ENCODE measurements at places on chromosomes 13 and 19.

GRCh38 chr13:101492251-101492910 lies 39.9 kb downstream of the ITGBL1 start:
- H3K36me3 ChIP-seq = no peaks in the 10 kb centered on the region
- H3K4me1 ChIP-seq = peaks cover 9% of the 10 kb centered on the region
- DNase-seq = no peak
- no peak overlapping the region for H3K4me3 ChIP-seq
- H3K27ac ChIP-seq = peak overlapping the region; percentile 12

- H3K27ac ChIP-seq = no peak overlapping the region
- H3K4me1 ChIP-seq = no peaks in the 10 kb centered on the region
- no peaks in the 10 kb centered on the region for H3K27me3 ChIP-seq
- DNase-seq = no peak
- no peak overlapping the region for H3K4me3 ChIP-seq
Observed at GRCh38 chr13:24617256-24618010, 62.8 kb upstream of the ATP12A start.

DNA sequence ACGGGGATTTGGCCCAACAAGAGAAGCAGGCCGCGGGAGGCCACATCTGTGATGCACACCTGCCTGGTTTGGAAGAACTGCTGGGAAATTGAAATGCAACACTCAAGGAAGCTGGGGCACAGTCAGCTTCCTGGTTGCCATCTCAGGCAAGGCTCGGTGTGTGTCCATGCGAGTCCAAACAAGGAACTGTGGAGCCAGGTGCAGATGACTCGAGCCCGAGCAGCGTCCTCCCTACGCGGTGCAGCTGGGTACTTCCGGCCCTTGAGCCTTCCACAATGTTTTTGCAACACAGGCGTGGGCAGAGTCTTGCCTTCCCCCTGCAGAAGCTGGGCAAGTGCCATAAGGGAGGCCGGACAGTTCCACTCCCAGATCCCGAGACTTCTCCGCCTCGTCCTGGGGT lies 94.6 kb downstream of the CRYL1 start:
- no peak overlapping the region for H3K4me3 ChIP-seq
- no peaks in the 10 kb centered on the region for H3K4me1 ChIP-seq
- no peak overlapping the region for H3K27ac ChIP-seq
- no peaks in the 10 kb centered on the region for H3K27me3 ChIP-seq
- peaks cover 23% of the 10 kb centered on the region for H3K36me3 ChIP-seq

GRCh38 chr13:101289764-101290163 lies 126.5 kb downstream of the NALCN start:
- no peak overlapping the region for H3K4me3 ChIP-seq
- H3K36me3 ChIP-seq = no peaks in the 10 kb centered on the region
- no peaks in the 10 kb centered on the region for H3K27me3 ChIP-seq
- no peak overlapping the region for H3K27ac ChIP-seq
- H3K4me1 ChIP-seq = no peaks in the 10 kb centered on the region
- no peak for DNase-seq

DNA sequence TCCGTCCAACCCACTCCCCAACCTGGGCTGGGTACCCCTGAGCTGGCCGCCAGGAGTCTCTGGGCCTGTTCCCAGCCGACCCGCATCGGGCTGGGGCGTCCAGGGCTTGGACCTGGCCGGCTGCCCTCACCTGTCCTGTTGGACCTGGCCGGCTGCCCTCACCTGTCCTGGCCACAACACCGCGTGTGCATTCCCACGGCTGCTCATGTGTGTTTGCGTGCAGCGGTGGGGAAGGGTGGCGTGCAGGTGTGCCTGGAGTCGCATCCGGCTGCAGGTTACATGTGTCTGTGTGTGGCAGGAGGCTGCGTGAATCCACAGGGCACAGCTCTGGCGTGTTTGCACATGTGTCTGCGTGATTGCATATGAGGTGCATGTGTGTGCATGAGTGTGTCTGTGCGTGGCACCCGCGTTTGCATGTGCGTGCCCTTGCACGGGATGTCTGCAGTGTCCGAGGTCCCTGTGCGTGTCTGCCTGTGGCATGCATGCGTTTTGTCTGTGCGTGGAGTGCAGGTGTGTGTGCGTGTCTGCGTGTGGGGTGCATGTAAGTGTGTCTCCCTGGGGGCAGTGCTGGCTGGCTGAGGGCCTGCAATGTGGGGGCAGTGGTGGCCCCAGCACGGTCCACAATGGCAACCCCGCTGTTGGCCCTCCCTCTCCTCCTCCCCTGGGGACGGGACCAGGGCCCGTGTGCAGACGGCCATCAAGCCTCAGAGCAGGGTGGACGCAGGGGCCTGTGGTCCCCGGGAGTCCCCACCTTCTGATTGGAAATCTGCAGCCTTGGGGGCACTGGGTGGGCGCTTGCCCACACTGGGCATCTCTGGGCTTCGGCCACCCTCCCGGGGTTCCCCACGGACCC lies 3.4 kb downstream of the EFNA2 start:
- peaks cover 24% of the 10 kb centered on the region for H3K4me1 ChIP-seq
- no peak for DNase-seq
- no peaks in the 10 kb centered on the region for H3K36me3 ChIP-seq
- no peak overlapping the region for H3K4me3 ChIP-seq
- H3K27me3 ChIP-seq = peaks cover 95% of the 10 kb centered on the region

DNA sequence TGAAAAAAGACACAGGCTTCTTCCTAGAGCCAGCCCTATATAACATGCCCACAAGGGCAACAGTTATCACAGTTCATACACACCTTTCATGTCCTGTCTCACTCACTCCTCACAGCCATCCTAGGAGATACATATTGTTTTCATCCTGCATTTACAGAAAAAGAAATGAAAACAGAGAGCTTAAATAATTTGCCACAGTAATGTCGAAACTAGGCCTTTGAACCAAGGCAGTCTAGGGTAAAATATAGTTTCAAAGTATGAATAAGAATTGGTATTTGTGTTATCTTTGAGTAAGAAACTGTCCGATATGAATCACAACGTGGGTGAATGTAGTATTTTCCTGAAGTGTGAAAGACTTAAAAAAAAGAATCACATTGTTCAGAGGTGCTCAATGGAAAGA lies 26.8 kb downstream of the CLDN10 start:
- no peak for DNase-seq
- H3K4me1 ChIP-seq = no peaks in the 10 kb centered on the region
- peaks cover 45% of the 10 kb centered on the region for H3K36me3 ChIP-seq
- no peak overlapping the region for H3K27ac ChIP-seq

DNA sequence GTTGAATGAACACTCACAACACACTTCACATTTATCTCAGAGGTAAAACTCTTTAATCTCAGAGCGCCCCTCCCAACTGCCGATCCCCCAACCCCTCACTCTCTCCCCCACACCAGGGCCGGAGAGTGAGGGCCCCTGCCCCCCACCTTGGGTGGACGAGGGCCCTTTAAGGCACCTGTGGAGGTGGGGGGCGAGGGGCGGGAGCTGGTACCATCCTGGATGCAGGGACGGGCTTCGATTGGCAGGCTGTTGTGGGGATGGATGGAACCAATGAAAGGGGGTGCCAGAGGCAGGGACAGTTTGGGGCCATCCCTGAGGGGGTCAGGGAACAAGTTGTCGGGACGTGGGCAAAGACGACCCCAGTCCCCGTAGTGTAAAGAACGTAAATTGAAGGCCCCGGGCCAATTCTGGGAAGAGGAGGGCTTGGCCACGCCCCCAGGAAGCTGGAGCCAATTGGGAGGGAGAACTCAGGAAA lies 1.7 kb upstream of the PNKP start:
- peak overlapping the region; percentile 53 for H3K4me3 ChIP-seq
- peak overlapping the region; percentile 89 for H3K27ac ChIP-seq
- no peak for DNase-seq
- peaks cover 49% of the 10 kb centered on the region for H3K4me1 ChIP-seq
- H3K27me3 ChIP-seq = no peaks in the 10 kb centered on the region

GRCh38 chr13:80989747-80990146 lies 648.8 kb upstream of the SPRY2 start:
- no peak overlapping the region for H3K27ac ChIP-seq
- H3K36me3 ChIP-seq = no peaks in the 10 kb centered on the region
- H3K4me1 ChIP-seq = no peaks in the 10 kb centered on the region
- no peak for DNase-seq
- no peak overlapping the region for H3K4me3 ChIP-seq
- H3K27me3 ChIP-seq = no peaks in the 10 kb centered on the region

GRCh38 chr19:18230941-18231734 lies 4.9 kb upstream of the PDE4C start:
- no peak overlapping the region for H3K27ac ChIP-seq
- H3K27me3 ChIP-seq = peaks cover 86% of the 10 kb centered on the region
- H3K4me3 ChIP-seq = no peak overlapping the region
- no peak for DNase-seq
- no peaks in the 10 kb centered on the region for H3K36me3 ChIP-seq

DNA sequence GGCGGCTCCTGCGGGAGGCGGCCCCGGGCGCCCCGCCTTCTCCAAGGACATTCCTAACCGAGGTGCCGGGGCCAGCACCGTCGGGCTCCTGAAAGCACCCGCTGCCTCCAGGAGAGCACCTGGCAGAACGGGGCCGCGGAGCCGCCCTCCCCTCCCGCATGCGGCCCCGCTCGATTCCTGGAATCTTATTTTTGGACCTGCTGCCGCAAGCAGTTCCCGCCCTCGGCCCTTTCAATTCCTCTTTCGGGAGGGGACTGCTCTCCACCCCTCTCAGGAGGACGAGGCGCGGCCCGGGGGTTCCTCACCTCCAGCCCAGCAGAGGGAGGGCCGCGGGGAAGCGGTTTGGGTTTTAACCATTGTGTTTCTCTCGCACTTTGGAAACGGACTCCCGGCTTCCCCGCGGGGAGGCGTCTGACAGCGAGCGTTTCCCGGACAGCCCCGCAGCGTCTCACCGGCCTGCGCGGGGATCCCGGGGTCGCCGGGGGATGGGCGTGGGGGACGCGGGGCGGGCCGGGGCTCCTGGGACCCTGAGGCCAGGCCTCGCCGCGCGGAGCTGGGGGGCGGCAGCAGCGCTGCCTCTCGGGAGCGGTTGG lies 849 bp downstream of the GAS6 start:
- peaks cover 27% of the 10 kb centered on the region for H3K4me1 ChIP-seq
- H3K27ac ChIP-seq = peak overlapping the region; percentile 96
- H3K4me3 ChIP-seq = peak overlapping the region; percentile 86
- H3K27me3 ChIP-seq = no peaks in the 10 kb centered on the region

GRCh38 chr19:36059180-36059910 lies 4.6 kb downstream of the WDR62 start:
- peaks cover 8% of the 10 kb centered on the region for H3K4me1 ChIP-seq
- no peaks in the 10 kb centered on the region for H3K36me3 ChIP-seq
- no peaks in the 10 kb centered on the region for H3K27me3 ChIP-seq

- H3K36me3 ChIP-seq = no peaks in the 10 kb centered on the region
- peak; percentile 30 for DNase-seq
- peak overlapping the region; percentile 79 for H3K27ac ChIP-seq
- no peaks in the 10 kb centered on the region for H3K27me3 ChIP-seq
- peak overlapping the region; percentile 23 for H3K4me3 ChIP-seq
- no peaks in the 10 kb centered on the region for H3K4me1 ChIP-seq
Observed at GRCh38 chr13:44052780-44053184, 173.1 kb downstream of the LACC1 start.

- no peak for DNase-seq
- peaks cover 5% of the 10 kb centered on the region for H3K4me1 ChIP-seq
- H3K4me3 ChIP-seq = no peak overlapping the region
- no peak overlapping the region for H3K27ac ChIP-seq
- no peaks in the 10 kb centered on the region for H3K27me3 ChIP-seq
Observed at GRCh38 chr13:23352161-23352560, 81.3 kb downstream of the SACS start.

- no peak overlapping the region for H3K27ac ChIP-seq
- no peak overlapping the region for H3K4me3 ChIP-seq
- no peaks in the 10 kb centered on the region for H3K36me3 ChIP-seq
- H3K4me1 ChIP-seq = no peaks in the 10 kb centered on the region
Observed at GRCh38 chr19:47813304-47813994, 8.3 kb upstream of the CRX start.

DNA sequence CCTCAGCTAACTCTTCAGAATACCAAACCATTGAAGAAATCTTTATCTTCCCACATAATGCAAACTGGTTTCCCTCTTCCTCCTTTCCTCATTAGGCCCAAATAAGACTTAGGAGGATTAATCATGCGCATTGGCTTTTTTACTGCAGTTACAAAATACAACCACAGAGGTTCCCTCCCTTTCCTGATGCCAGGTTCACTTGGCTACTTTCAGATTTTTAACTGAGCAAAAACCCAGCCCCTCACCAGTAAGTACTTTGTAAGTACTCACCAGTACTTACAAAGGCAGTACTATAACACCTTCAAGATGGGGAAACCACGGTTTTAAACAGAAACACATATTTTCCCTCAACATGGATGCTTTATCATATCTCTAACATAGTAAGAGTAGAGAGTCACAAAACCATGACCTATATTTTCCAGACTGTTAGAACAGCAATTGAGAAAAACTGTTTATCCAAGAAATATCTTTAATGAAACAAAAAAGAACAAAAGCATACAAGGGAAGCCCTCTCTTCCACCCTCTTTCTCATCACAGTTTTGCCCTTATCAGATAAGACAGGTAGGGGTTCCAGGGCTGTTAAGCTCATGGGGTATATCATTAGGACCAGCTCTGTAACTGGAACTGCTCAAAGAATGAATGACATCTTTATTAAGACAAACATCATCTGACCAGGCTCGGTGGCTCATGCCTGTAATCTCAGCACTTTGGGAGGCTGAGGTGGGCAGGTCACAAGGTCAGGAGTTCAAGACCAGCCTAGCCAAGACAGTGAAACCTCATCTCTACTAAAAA lies 12.7 kb downstream of the FOXO1 start:
- H3K27ac ChIP-seq = no peak overlapping the region
- no peaks in the 10 kb centered on the region for H3K27me3 ChIP-seq
- no peaks in the 10 kb centered on the region for H3K36me3 ChIP-seq
- H3K4me3 ChIP-seq = no peak overlapping the region
- H3K4me1 ChIP-seq = peaks cover 17% of the 10 kb centered on the region

- peaks cover 34% of the 10 kb centered on the region for H3K36me3 ChIP-seq
- peak within 1 kb of the TSS; percentile 95 for H3K4me3 ChIP-seq
- DNase-seq = peak; percentile 96
Observed at GRCh38 chr19:57947419-57948134, at the start of gene ZNF256. Gene ZNF256, minus strand, starts transcription at chr19:57947706. Its CDS starts 232 bp downstream, at chr19:57947474.

- H3K36me3 ChIP-seq = no peaks in the 10 kb centered on the region
- H3K4me1 ChIP-seq = no peaks in the 10 kb centered on the region
- peaks cover 14% of the 10 kb centered on the region for H3K27me3 ChIP-seq
- no peak for DNase-seq
Observed at GRCh38 chr13:111654531-111654930, 334.1 kb downstream of the TEX29 start.

DNA sequence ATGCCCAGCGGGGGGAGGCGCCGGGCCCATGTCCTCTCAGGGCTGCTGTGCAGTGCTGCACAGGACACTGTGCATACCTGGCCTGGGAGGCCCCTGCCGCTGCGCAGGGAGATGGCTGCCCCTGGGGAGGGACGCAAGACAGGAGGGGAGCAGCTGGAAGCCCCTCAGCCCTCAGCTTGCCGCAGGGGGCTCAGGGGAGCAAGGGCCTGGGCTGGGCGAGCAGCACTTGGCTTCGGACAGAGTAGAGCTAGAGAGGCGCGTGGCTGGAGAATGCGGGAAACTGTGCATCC lies 10.9 kb downstream of the CHERP start:
- peaks cover 100% of the 10 kb centered on the region for H3K36me3 ChIP-seq
- no peak overlapping the region for H3K27ac ChIP-seq
- H3K27me3 ChIP-seq = no peaks in the 10 kb centered on the region
- DNase-seq = no peak

All from tibial artery (tissue), 4 donors.